Left ventricle myocardium inferior (tissue), 1 donor: ENCODE measurements at places on chromosomes 4 and X. TPM values are rescaled to one million over a fixed set of nuclear protein-coding genes. Genes with fewer than 3 reads are reported as not detected.

Gene SSX1
- not detected for total RNA-seq

- no peaks in the 10 kb centered on the region for H3K4me1 ChIP-seq
- no peak overlapping the region for H3K27ac ChIP-seq
- H3K36me3 ChIP-seq: no peaks in the 10 kb centered on the region
- H3K4me3 ChIP-seq: no peak overlapping the region
Observed at GRCh38 chrX:14051416-14051815, 21.7 kb upstream of the GEMIN8 start.

GRCh38 chr4:184477201-184477999, 3.0 kb upstream of the IRF2 start:
- no peak overlapping the region for H3K4me3 ChIP-seq
- no peaks in the 10 kb centered on the region for H3K36me3 ChIP-seq
- no peaks in the 10 kb centered on the region for H3K27me3 ChIP-seq

Gene NALF2
- 26.1 TPM for total RNA-seq

DNA sequence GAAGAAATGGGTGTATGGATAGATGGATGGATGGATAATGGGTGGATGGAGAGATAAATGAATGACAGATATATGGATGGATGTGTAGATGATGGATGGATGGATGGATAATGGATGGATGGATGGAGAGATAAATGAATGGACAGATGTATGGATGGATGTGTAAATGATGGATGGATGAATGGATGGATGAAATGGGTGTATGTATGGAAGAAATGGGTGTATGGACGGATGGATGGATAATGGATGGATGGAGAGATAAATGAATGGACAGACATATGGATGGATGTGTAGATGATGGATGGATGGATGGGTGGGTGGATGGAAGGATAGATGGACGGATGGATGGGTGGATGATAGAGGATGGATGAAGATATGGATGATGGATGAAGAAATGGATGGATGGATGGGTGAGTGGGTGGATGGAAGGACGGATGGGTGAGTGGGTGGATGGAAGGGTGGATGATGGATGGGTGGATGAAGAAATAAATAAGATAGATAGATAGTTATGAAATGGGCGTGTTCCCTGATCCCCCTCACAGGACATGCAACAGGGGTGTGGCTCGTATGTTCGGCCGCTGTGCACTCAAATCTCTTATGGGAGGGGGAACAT, 91.1 kb upstream of the NKX1-1 start:
- H3K36me3 ChIP-seq: no peaks in the 10 kb centered on the region
- no peak for DNase-seq
- peaks cover 11% of the 10 kb centered on the region for H3K4me1 ChIP-seq
- no peak overlapping the region for H3K4me3 ChIP-seq
- peaks cover 67% of the 10 kb centered on the region for H3K27me3 ChIP-seq
- H3K27ac ChIP-seq: no peak overlapping the region

Gene EVC
- 5.1 TPM for total RNA-seq

DNA sequence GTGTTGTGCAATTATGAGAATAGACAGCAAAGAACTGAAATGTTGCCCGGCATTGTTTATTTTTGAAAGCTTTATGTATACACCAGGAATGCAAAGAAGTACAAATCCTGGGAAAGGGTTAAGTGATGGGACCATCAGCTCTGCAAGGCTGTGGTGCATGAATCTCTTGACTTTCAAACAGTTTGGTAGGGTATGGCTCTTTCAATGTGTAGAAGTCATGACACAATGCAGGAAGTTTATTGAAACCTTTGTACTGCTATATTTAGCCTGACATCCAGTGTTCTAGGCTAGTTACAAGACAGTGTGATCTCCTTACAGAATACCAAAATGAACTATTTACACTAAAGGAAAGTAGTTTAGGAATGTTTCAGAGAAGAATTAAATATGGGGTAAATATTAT, 206.8 kb upstream of the HAND2 start:
- H3K36me3 ChIP-seq: no peaks in the 10 kb centered on the region
- H3K27ac ChIP-seq: peak overlapping the region; percentile 26
- no peak for DNase-seq
- no peaks in the 10 kb centered on the region for H3K27me3 ChIP-seq
- peaks cover 16% of the 10 kb centered on the region for H3K4me1 ChIP-seq

- no peak overlapping the region for H3K27ac ChIP-seq
- no peaks in the 10 kb centered on the region for H3K27me3 ChIP-seq
- peaks cover 59% of the 10 kb centered on the region for H3K4me1 ChIP-seq
- no peak for DNase-seq
- H3K4me3 ChIP-seq: no peak overlapping the region
- H3K36me3 ChIP-seq: no peaks in the 10 kb centered on the region
Observed at GRCh38 chr4:41507291-41507947, 30.5 kb upstream of the LIMCH1 start.

DNA sequence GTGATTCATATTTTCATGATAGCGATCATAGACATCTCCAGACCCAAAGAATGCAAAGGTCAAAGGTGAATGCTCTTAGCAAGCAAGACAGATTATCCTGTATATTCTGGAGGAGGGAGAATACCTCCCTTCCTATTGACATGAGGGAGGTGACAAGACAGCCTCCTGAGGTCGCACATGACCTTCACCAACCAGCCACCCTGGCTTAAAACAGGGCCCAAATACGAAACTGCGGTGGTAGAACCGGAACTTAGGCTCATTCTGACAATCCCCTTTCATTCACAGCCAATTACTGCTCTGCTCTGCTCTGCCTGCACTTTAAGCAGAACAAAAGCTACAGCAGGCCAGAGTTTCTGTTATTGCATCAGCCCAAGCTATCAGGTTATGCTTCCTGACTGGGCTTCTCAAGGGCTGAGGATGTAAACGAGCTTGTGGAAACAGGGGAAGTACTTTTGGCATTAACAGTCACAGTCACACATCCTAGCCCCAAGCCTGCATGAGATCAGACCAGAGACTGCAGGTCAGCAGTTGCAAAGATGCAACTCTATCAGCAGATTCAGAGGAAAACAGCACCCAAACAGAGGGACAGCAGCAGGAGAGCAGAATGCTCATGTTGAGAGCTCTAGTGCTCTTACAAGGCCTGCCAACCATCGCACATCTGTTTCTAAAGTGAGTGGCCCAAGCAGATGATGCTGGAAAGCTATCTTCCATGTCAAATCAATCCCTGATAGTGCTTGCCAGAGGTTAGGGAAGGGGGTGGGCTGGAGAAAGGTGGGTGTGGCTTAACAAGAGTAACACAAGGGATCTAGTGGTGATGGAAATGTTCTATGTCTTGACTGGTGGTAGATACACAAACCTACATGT, 51.3 kb upstream of the MAP3K15 start:
- H3K4me1 ChIP-seq: peaks cover 21% of the 10 kb centered on the region
- H3K27me3 ChIP-seq: no peaks in the 10 kb centered on the region
- peak overlapping the region; percentile 59 for H3K4me3 ChIP-seq
- H3K36me3 ChIP-seq: no peaks in the 10 kb centered on the region

Gene SERTM2
- total RNA-seq: not detected

GRCh38 chrX:44973420-44973932, 100.5 kb downstream of the KDM6A start:
- peaks cover 8% of the 10 kb centered on the region for H3K36me3 ChIP-seq
- no peak for DNase-seq
- no peak overlapping the region for H3K27ac ChIP-seq
- H3K4me1 ChIP-seq: peaks cover 6% of the 10 kb centered on the region
- H3K27me3 ChIP-seq: no peaks in the 10 kb centered on the region

GRCh38 chr4:172751550-172751949, 417.1 kb upstream of the GALNT7 start:
- H3K27me3 ChIP-seq: no peaks in the 10 kb centered on the region
- no peak for DNase-seq
- H3K4me1 ChIP-seq: no peaks in the 10 kb centered on the region
- H3K27ac ChIP-seq: no peak overlapping the region

GRCh38 chr4:47786958-47787370, 50.9 kb downstream of the CORIN start:
- H3K36me3 ChIP-seq: no peaks in the 10 kb centered on the region
- H3K4me1 ChIP-seq: peaks cover 50% of the 10 kb centered on the region
- no peak overlapping the region for H3K4me3 ChIP-seq
- no peaks in the 10 kb centered on the region for H3K27me3 ChIP-seq
- no peak for DNase-seq

- no peaks in the 10 kb centered on the region for H3K27me3 ChIP-seq
- no peak overlapping the region for H3K27ac ChIP-seq
- H3K4me3 ChIP-seq: no peak overlapping the region
- no peak for DNase-seq
- no peaks in the 10 kb centered on the region for H3K36me3 ChIP-seq
Observed at GRCh38 chr4:25308306-25308705, 4.3 kb upstream of the ZCCHC4 start.

DNA sequence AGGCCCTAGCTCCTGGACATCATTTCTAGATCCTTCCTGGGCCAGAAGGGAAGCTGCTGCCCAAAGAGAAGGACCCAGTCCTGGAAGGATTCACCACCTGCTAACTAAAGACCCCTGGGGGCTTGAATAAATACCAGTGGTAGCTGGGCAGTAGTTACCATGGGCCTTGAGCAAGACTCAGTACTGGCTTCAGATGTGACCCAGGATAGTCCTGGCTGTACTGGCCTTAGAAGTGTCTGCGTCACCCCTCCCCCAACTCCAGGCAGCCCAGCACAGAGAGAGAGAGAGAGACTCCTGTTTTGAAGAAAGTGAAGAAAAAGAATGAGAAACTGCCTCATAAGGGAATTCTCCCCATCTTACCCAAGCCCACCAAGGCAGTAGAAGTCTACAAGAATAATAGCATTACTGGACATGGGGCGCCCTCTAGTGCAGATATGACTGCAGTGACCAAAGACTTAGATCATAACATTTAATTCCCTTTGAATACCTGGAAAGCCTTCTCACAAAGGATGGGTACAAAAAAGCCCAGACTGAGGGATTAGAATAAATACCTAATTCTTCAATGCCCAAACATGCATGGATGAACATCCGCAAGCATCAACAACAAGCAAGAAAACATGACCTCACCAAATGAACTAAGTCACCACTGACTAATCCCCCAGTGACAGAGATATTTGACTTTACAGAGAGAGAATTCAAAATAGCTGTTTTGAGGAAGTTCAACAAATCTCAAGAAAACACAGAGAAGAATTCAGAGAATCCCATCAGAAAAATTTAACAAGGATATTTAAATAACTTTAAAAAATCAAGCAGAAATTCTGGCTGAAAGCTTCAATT, 171.8 kb downstream of the HNRNPD start:
- no peak overlapping the region for H3K4me3 ChIP-seq
- DNase-seq: no peak
- H3K36me3 ChIP-seq: no peaks in the 10 kb centered on the region
- no peaks in the 10 kb centered on the region for H3K4me1 ChIP-seq

Gene CLNK
- not detected for total RNA-seq

DNA sequence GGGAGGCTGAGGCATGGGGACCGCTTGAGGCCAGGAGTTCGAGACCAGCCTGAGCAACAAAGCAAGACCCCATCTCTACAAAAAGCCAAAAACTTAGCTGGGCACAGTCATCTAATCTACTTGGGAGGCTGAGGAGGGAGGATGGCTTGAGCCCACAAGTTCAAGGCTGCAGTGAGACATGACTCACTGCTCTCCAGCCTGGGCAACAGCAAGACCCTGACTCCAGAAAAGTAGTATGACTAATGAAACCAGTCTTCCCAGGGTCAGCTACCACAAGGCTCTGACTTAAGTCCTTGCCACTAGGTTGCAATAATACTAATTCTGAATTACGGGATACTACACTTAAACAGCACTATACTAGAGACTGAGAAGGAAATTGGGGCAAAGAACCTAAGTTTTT, 33.1 kb downstream of the ERVMER34-1 start:
- H3K4me1 ChIP-seq: peaks cover 46% of the 10 kb centered on the region
- no peaks in the 10 kb centered on the region for H3K27me3 ChIP-seq
- DNase-seq: no peak
- H3K36me3 ChIP-seq: peaks cover 34% of the 10 kb centered on the region

Gene TTC29
- not detected for total RNA-seq

- H3K4me3 ChIP-seq: no peak overlapping the region
- DNase-seq: no peak
- no peak overlapping the region for H3K27ac ChIP-seq
- H3K4me1 ChIP-seq: no peaks in the 10 kb centered on the region
Observed at GRCh38 chr4:73028621-73029020, 40.9 kb downstream of the COX18 start.

- no peaks in the 10 kb centered on the region for H3K36me3 ChIP-seq
- H3K27me3 ChIP-seq: no peaks in the 10 kb centered on the region
- no peak overlapping the region for H3K4me3 ChIP-seq
- H3K4me1 ChIP-seq: no peaks in the 10 kb centered on the region
- no peak for DNase-seq
Observed at GRCh38 chrX:35786271-35786670, 11.9 kb upstream of the MAGEB16 start.

Gene TXK
- total RNA-seq: 0.71 TPM

DNA sequence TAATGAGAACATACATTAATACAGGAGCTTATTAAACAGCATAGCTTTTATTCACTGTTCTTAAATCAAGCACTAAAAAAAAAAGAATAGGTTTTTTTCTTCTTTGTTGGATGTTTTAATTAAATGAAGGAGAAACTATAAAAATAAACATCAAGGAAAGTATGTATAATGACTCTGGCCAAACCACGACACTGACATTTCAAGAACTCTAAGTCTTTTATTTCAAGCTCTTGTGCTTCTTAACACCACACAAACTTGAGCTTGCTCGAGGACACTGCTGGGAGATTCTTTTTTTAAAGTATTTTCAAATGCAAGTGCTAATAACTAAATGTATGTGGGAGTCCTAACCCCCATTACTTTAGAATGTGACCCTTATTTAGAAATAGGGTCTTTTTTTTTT, 204.9 kb upstream of the PPARGC1A start:
- H3K36me3 ChIP-seq: no peaks in the 10 kb centered on the region
- H3K27ac ChIP-seq: no peak overlapping the region
- no peaks in the 10 kb centered on the region for H3K27me3 ChIP-seq
- no peak overlapping the region for H3K4me3 ChIP-seq
- DNase-seq: no peak
- H3K4me1 ChIP-seq: no peaks in the 10 kb centered on the region

DNA sequence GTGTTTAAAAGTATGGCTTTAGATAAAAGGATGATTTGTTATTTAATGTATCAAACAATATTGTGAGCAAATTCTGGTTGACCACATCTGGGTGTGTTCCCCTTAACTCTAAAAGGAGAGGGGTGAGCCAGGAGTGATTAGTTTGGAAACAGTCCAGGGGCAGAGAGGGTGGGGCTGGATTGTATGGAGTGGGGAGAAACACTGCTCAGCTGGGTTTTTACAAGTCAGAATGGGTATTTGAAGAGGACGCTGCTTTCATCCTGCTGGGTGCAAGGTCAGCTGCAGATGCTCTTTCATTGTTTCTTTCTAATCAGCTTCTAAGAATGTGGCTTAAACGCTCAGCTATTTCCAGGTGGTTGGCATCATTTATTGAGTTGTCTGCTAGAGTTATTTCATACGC, 82.8 kb upstream of the LIMCH1 start:
- DNase-seq: no peak
- peak overlapping the region; percentile 44 for H3K27ac ChIP-seq
- peaks cover 78% of the 10 kb centered on the region for H3K4me1 ChIP-seq
- H3K36me3 ChIP-seq: no peaks in the 10 kb centered on the region
- H3K4me3 ChIP-seq: no peak overlapping the region
